ENCODE measurements at places on chromosomes 1 and 21.

GRCh38 chr1:89725011-89725370 is 92.1 kb downstream of the LRRC8C start:
- peak; percentile 45 for DNase-seq

- no peak for DNase-seq
Measured at GRCh38 chr1:3333903-3334302, 120.6 kb upstream of the ARHGEF16 start.

DNA sequence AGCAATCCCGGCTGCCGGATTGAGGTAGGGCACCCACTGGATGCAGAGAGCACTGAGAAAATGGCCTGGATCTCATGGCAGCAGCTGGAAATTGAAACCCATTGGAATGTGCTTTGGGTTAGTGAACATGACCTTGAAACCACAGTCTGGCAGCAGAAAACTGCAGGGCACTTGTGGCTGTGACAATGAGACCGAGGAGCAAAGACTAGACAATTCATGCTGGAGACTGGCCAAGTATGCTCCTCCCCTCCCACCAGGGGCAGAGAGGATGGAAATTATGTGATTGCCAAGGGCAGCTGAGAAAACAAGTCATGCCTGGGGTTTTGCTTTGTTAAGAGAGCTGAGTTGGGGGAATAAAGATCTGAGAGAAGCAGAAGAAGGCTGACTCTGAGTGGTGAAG is 60.7 kb downstream of the ZNF697 start:
- DNase-seq, result no peak

DNA sequence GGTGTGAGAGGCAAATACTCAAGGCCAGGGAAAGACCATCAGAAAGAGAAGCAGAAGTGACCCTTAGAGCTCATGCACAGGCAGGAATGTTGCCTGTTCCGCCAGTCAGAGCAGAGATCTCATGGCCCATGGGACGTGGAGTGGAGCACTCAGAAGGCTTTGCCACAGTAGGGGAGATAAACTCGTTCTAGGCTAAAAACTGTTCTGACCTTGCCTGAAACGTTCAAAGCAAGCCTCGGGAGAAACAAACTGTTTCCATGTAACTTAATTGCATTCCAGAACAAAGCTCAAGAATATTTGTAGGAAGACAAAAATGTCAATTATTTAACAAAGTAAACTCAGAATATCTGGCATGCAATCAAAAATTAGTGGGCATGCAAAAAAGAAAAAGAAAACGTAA is 20.7 kb upstream of the SLC19A1 start:
- DNase-seq, result no peak

- DNase-seq, result no peak
Measured at GRCh38 chr21:42088148-42088547, 17.0 kb downstream of the UMODL1 start.

- DNase-seq, result peak; percentile 68
Measured at GRCh38 chr1:154325583-154326545, 539 bp downstream of the ATP8B2 start.

DNA sequence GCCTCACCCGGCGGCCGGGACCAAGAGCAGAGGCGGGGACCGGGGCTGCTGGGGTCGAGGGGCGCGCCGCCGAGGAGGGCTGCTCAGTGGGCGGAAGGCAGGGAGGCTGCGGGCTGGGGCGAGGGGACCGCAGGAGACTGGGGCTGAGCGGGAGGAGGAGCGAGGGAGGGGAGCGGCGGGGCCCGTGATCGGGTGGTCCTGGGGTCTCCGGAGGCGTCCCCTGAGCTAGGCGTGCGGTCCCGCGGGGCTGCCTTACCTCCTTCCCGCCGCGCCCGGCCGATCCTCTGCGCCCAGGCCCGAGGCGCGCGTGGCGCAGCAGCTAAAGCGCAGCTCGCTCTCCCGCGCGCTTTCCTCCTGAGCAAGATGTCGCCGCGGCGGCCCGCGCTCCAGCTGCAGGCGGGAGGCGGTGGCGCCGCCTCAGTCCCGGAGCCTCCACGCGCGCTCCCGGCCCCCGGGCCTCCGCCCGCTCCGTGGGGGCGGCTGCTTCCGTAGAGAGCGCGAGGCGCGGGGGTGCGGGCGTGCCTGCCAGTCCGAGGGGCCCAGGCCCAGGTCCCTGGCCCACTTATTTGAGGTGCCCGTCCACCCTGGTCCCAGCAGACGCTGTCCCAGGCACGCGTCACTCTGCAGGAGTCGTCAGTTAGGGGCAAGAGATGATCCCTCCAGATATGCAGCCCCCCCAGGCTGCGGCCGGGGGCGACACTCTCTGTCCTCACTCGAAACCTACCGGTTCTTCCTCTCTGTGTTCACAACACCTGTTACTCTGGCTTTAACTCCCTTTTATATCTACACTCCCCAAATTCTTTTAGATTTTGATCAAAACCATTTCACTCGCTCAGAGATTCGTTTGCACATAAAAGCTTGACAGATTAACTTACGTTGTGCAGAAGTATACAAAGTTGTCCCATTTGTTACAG is at the start of gene CCSAP:
TSS of gene CCSAP (minus strand) at position 392 of the 914 bp plus-strand sequence. CDS start 582 bp downstream, outside the sequence.
- DNase-seq, result peak; percentile 43

DNA sequence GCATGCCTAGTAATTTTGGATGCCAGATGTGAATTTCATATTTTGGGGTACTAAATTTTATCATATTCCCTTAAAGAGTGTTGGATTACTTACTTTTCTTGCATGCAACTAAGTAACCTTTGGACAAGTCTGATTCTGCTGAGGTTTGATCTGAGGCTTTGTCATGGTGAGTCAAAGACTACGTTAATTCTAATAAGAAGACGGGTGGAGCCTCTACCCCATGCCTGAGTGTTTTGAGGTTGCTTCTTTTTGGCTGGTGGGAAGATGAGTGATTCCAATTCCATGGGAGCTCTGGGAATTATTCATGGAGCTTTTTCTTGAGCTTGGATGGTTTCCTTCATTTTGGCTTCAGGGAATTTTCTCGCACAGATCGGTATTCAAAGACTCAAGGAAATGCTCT is 11.6 kb upstream of the PCP4 start:
- no peak for DNase-seq

GRCh38 chr1:8274352-8274751 is 43.6 kb upstream of the SLC45A1 start:
- DNase-seq, result no peak
